ENCODE measurements at places on chromosomes 1 and 21. TPM values are rescaled to one million over a fixed set of nuclear protein-coding genes. Genes with fewer than 3 reads are reported as not detected.

The DHRS3 gene
- total RNA-seq = 3.5 TPM

The LCE3E gene
- not detected for total RNA-seq

The MPL gene
- total RNA-seq = not detected

The FAM229A gene
- total RNA-seq = 4.2 TPM

The NTRK1 gene
- total RNA-seq = not detected

GRCh38 chr21:41610042-41610839 lies 102.3 kb upstream of the TMPRSS2 start:
- no peaks in the 10 kb centered on the region for H3K4me1 ChIP-seq
- peak; percentile 77 for DNase-seq
- H3K27ac ChIP-seq = no peak overlapping the region
- H3K27me3 ChIP-seq = 0 out of 2 replicates have a peak, but pooled peaks cover 9% of the 10 kb centered on the region
- H3K36me3 ChIP-seq = no peaks in the 10 kb centered on the region

DNA sequence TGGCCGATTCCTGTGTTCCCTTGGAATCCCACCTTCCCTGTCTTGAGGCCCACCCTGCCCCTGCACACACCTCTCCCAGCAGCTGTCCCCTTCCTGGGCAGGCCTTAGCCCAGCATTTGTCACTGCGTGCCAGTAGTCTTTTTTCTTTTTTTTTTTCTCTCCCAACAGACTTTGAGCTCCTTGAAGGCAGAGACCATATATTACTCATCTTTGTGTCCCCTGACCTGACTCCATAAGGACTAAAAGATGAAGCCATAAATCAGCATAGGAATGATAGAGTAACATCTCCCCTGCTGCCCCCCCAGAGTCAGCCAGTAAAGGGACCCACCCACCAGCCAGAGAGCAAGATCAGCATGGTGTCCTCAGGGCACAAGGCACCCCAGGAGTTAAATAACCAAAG lies 27.4 kb downstream of the PIGM start:
- no peak for DNase-seq
- no peak overlapping the region for H3K4me3 ChIP-seq
- H3K27ac ChIP-seq = no peak overlapping the region
- H3K4me1 ChIP-seq = no peaks in the 10 kb centered on the region
- H3K27me3 ChIP-seq = peaks cover 3% of the 10 kb centered on the region

DNA sequence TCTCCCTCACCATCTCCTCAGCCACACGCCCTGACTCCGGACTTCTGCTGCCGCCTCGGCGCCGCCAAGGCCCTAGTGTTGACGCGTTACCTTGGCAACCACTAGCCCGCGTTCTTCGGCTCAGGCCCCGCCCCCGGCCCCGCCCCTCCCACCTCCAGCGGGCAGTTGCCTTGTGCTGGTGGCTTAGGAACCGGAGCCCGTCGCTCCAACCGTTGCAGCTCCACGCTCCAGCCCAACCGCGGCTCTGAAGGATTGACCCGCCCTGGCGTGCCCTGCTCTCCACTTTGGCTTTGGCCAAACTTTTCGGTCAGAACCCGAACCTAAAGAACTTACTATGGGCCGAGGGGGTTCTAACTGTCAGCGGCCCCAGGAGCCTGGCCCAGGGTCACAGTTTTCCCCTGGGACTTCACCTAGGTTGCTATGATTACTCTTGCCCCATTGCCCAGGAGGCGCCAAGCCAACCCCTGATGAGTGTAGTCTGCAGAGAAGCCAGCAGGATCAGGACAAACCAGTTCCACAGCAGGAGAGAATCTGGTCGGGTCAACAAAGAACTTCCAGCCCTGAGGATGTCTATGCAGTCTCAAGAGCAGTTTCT lies at the start of gene CFAP45:
Gene CFAP45, minus strand, starts transcription at position 80 of the 595 bp plus-strand sequence. Its CDS starts 67 bp downstream, at position 13.
- H3K27me3 ChIP-seq = no peaks in the 10 kb centered on the region
- H3K36me3 ChIP-seq = no peaks in the 10 kb centered on the region
- H3K4me1 ChIP-seq = peaks cover 12% of the 10 kb centered on the region
- no peak within 1 kb of the TSS for H3K4me3 ChIP-seq

Data from SJCRH30 (cell line).